ENCODE measurements at places on chromosomes 6 and 20. TPM values are rescaled to one million over a fixed set of nuclear protein-coding genes. Genes with fewer than 3 reads are reported as not detected.

DNA sequence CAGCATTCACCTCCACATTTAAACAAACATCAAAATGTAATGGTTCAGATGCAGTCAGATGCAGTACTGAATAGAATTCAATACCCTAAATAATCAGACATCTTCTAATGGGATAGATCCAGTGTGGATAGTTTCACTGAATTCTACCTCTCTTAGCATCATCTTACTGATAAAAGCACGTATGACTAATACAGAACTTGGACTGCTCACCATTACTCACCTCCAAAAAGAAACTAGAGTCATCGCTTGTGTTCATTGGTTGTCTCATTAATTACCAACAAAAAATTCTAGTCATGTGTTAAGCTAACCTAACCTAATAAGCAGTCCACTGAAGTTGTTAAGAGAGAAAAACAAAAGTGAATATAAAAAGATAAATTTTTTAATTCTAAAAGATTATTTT lies 165.9 kb upstream of the IRAK1BP1 start:
- no peak for DNase-seq

DNA sequence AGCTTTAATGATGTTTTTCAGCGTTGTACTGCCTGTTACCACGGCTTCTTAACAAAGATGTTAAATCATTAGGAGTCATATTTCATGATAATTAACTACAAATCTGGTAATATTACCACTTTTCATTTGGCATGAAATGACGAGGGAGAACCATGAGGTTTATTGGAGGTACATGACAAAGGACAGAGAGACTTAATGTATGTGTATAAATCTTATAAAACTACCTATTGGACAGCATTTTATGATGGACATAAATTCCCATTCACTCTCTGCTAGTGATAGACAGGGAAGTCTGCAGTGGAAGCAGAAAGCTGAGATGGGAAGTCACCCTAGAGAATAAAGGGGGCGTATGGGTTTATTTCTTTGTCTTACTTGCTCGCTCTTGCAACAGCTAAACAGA lies 949.9 kb upstream of the FLRT3 start:
- no peak for DNase-seq

DNA sequence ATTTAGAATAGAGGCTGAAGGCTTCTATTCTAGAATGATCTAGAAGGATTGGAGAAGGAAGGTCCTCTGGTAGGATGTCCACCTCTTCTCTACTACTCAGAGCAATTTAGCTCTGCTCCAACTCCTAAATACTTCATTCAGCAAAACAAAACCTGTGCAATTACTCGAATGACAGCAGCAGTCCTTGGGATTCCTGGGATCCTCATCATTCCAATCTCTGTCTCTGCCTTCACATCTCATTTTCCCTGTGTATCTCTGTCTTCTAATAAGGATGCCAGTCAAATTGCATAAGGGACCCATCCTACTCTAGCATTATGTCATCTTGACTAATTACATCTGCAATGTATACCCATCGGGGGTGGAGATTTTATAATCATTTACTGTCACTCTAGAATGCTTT lies 5.5 kb upstream of the AIG1 start:
- no peak for DNase-seq

- peak; percentile 44 for DNase-seq
These were observed 119.7 kb upstream of the ZNF184 start for GRCh38 chr6:27592481-27593199.

GRCh38 chr20:53980031-53980465 lies 90.3 kb downstream of the BCAS1 start:
- DNase-seq = no peak

DNA sequence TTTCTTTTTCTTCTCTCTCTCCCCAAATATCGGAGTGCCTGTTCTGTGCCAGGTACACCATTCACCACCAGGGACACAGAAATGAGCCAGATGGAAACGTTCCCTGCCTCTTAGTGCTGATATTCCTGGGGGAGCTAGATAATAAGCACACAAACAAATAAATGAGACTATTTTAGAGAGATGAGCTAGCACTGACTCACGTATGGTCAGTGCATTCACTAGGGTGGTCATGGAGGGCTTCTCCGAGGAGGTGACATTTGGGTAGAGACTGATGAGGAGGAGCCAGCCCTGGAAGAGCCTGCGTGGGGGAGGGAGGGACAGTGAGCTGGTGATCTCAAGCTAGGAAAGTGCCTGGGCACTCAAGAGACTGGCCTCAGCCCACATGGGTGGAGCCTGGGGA lies 252.3 kb upstream of the KCNG1 start:
- no peak for DNase-seq

SH3BGRL2 gene
- total RNA-seq = 10.7 TPM

SDCBP2 gene
- total RNA-seq = 5.5 TPM
